H1 (cell line): ENCODE measurements at places on chromosomes 16 and 17. TPM values are rescaled to one million over a fixed set of nuclear protein-coding genes. Genes with fewer than 3 reads are reported as not detected.

Gene LDHD
- polyA plus RNA-seq: 18.2 and 43.1 TPM in 2 replicates

Gene NDUFB10
- polyA plus RNA-seq: 194 and 243 TPM in 2 replicates

DNA sequence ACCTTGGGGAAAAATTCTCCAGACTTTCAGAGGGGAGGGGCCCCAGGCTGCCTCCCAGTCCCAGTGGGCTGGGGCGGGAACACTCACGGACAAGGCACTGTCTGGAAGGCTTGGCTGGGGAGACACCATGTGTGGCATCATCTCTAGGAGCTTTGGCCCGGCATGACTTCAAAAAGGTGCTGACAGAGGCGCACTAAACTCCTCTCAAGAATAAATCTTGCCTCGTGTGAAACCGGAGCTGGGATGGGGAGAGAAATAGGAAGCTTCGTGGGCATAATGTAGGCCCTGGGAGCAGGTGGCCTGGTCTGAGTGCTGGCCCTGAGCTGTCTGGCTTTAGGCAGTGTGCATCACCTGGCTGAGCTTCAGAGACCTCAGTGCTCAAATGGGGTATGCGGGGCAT is 5.7 kb downstream of the WSCD1 start:
- peaks cover 6% of the 10 kb centered on the region; the same call in 1 of the 2 replicates for H3K36me3 ChIP-seq
- DNase-seq: no peak
- H3K4me3 ChIP-seq: no peak overlapping the region
- no peak overlapping the region for H3K27ac ChIP-seq

DNA sequence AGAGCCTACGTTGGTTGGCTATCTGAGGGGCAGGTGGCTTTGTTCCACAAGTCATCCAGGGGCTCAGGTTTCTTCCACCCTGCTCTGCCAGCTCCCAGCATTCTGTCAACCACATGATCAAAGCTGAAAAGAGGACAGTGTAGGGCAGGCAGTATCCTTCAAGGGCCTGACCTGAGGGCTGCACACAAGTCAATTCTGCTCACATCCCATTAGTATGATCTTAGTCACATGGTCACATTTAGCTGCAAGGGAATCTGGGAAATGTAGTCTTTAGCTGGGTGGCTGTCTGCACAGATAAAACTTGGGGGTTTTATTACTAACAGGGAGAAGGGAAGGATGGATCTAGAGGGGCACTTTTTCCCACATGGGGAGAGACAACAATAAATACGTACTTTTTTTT is 97.3 kb downstream of the SALL1 start:
- no peaks in the 10 kb centered on the region for H3K27me3 ChIP-seq
- no peaks in the 10 kb centered on the region for H3K36me3 ChIP-seq
